BE2C (cell line): ENCODE measurements at places on chromosomes 1 and 21.
A peak's percentile ranks its signal among the peaks of the same experiment; 100 is the strongest.

DNA sequence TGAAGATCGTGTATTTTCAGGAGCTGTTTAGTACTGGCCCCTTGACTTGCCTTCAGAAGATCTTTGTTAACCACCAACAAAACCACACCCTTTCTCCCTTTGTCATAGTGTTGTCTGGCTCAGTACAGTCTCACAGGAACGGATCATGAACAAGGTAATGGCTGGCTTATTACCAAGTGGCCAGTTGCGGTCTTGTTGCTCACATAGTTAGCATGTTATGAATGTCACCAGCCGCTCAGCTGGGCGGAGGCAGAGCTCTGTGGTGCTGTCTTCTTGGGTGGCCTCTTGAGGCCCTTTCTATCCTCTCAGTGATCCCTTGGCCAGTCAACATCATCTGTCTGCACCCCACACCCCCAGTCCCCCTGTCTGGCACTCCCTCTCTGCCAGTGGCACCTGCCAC is 21.4 kb downstream of the CNIH3 start:
- no peak for DNase-seq

DNA sequence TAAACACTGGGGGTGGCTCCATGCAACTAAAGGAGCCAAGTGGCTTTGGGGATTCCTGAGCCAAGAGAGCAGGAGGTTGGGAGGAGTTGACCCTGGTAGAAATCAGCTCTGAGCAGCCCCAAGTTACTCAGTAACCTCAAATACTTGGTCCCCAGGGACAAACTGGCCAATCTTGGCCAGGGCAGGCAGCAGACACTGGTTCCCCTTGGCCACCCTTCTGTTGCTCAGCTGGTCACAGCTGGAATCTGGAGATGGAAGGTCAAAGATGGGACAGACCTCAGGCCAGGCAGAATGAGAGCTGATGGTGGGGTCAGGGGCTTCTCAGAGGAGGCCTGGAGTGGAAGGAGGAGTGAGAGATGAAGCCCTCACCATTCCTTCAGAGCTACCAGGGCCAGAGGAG is 3.3 kb upstream of the RHBG start:
- DNase-seq: no peak

DNA sequence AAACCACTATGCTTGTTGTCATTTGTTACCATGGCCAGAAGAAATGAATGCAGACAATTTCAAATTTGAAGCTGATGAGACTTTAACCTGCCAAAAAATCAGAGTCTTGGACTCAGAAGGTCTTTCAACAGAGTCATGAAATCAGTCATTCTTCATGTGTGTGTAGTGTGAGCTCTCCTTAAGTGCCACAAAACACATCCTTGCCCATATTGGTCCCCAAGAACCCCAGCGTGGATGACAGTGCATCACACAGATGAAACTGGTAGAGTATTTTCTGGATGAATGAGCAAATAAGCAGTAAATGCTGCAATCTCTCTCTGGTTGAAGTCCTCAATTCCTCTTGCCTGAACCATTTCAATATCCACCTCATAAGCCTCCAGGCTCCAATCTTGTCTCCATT is 28.7 kb upstream of the ETS2 start:
- no peak for DNase-seq

DNA sequence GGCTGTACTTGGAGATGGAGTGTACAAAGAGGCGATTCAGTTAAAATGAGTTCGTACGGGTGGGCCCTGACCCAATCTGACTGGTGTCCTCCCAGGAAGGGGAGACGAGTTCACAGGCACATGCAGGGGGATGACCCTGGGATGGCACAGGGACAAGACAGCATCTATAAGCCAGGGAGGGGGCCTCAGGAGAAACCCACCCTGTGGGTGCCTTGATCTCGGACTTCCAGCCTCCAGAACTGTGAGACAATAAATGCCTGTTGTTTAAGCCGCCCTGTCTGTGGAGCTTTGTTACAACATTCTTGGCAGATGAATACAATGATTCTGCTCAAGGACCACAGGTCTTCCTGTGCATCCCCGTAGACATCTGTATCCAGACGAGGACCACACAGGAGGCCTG is 14.6 kb upstream of the CLDN14 start:
- DNase-seq: no peak

DNA sequence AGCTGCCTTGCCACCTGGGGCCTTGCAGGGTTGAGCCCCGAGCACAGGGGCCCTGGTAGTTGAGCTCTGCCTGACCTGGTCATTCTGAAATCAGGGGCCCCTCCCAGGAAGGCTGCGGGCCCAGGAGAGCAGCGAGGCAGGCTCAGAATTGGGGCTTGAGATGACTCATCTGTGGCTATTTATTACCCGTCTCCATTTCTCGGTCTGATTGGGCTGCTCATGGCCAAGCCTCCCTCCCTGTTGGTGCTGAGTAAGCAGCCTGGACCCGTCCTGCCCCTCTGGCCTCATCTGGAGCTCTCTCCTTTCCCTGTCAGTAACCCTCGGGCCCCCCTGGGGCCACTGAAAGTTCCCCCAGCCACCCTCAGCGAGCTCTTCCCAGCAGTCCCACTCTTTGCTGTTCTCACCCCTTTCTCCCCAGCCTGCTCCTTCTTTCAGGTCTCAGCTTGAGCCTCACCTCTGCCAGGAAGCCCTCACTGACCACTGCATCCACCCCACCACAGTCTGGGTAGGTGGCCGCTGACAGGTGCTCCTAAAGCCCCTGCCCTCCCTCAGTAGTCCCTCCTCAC is 11.0 kb upstream of the TNFRSF8 start:
- no peak for DNase-seq

- DNase-seq: no peak
These were observed 120.2 kb downstream of the ACTL8 start for GRCh38 chr1:17875171-17875881.

GRCh38 chr1:160427625-160428024 is 27.3 kb downstream of the VANGL2 start:
- no peak for DNase-seq

- DNase-seq: no peak
These were observed 58.9 kb upstream of the POU2F1 start for GRCh38 chr1:167161762-167162161.

- no peak for DNase-seq
These were observed 61.2 kb downstream of the NRIP1 start for GRCh38 chr21:15003463-15004135.

DNA sequence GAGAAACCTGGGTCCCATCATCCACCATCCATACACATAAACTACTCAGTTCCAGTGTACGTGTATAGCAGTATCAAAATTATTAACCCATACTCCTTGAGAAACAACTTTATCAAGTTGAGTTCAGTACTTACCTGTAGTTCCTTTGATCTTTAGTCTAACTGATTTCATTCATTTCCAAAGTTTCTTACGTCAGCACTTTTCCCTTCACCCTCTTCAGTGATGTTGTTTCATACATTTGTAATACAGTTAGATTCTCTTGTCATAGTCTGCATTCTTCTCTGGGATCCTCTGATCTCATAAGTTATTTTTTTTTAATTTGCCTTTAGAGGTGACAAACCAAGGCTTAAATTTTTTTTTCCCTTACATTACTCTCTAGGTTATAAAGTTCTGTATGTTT is 143.2 kb downstream of the PIK3R3 start:
- no peak for DNase-seq

- DNase-seq: no peak
These were observed 11.8 kb upstream of the ATF3 start for GRCh38 chr1:212596798-212597197.

GRCh38 chr1:82503822-82504221 is 703.1 kb downstream of the ADGRL2 start:
- no peak for DNase-seq

GRCh38 chr1:48016515-48016914 is 19.3 kb upstream of the TRABD2B start:
- DNase-seq: no peak

GRCh38 chr1:175262621-175263020 is 70.0 kb upstream of the KIAA0040 start:
- DNase-seq: no peak

DNA sequence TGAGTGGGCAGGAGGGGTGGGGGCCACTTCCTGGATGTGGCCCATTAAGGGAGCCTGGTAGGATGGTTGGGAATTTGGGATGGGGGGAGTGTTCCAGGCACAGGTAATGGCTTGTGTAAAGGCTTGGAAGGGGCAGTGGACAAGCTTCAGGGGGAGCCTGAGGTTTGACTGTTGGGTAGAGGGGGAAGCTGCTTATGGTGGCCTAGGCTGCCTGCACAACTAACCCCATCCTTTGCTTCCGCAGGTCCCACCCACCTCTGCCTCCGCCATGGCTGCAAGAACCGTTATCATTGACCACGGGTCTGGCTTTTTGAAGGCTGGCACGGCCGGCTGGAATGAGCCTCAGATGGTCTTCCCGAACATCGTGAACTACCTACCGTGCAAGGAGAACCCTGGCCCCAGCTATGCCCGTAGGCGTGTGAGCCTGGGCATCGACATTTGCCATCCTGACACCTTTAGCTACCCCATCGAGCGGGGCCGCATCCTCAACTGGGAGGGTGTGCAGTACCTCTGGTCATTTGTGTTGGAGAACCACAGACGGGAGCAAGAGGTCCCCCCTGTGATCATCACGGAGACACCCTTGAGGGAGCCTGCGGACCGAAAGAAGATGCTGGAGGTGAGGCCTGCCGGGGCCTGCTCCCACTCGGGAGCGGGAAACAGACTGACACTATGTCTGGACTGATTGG is 67.8 kb downstream of the ACTL8 start:
- DNase-seq: no peak

- peak; percentile 44 for DNase-seq
These were observed 846.9 kb upstream of the ADAMTS5 start for GRCh38 chr21:27813750-27814149.

DNA sequence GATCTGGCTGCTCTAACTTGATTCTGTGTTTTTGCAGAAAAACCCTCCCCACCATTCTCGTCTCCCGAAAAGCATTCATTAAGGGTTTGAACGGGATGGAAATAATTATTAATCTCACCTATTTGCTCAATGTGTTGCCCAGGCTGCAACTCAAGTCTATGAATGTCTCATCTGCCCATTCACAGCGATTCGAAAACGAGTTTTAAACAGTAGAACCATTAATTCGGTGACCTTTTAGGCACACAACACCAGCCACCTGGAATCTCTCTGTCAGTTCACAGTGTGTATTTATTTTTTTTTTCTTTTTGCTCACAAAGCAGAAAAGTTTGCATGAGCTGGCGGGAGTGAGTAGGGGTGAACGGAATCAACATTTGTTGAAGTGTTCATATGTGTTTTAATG is 764.7 kb upstream of the TPTE start:
- DNase-seq: no peak

DNA sequence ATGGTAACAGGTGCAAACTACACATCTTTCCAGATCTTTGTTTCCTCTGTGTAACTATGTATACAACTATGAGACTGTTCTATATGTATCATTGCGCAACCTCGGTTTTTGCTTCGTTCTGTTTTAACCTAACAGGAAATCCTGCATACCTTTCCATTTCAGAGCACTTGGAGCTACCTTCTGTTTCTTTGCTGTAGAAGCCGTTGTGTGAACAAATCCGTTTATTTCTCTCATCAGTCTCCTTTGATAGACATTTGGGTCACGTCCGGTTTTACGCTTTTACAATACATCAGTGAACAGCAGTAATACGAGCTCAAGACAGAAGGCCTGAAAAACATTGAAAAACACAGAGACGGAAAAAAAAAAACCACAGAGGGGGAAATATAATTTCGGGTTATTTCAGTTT is 10.5 kb downstream of the ATP5IF1 start:
- no peak for DNase-seq

- no peak for DNase-seq
These were observed 8.5 kb upstream of the TSHB start for GRCh38 chr1:115021145-115021544.

DNA sequence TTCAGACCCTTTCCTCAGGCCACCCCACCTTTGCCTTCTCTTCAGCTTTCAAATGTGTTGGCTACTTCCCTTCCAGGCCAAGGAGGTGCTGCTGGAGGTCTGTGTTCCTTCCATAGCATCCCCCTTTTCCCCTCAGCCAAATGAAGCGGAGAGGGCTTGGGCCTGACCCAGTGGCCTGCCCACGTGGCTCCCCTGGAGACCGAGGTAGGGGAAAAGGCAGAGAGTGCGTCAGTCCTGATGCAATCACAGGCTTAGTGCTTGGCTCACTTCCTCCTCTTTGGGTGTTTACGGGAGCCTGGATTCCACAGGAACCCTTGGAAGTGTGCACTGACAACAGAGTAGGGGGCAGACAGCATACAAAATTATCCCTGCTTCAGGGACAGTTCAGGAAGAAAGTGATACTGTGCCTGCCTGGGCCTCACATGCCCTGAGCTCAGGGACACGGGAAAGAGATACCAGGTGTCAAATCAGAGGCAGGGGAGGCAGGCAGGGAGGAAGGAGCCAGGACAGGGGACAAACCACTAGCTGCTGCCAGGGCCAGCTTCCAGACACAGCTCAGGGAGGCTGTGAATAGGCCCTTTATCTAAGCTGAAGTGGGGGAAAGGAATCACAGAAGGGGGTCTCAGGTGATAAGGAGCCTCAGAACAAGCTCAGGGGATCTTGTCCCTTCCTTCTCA is 16.6 kb upstream of the PTP4A2 start:
- no peak for DNase-seq

GRCh38 chr1:243963571-243963970 is 87.5 kb upstream of the ZBTB18 start:
- no peak for DNase-seq

- no peak for DNase-seq
These were observed 44.1 kb downstream of the UMODL1 start for GRCh38 chr21:42115136-42115683.

- no peak for DNase-seq
These were observed 486 bp upstream of the DSTYK start for GRCh38 chr1:205211839-205212536.

GRCh38 chr1:26109229-26110164 is 2.1 kb upstream of the PDIK1L start:
- DNase-seq: no peak

GRCh38 chr1:1434131-1434823 is 1.2 kb upstream of the VWA1 start:
- peak; percentile 16 for DNase-seq

DNA sequence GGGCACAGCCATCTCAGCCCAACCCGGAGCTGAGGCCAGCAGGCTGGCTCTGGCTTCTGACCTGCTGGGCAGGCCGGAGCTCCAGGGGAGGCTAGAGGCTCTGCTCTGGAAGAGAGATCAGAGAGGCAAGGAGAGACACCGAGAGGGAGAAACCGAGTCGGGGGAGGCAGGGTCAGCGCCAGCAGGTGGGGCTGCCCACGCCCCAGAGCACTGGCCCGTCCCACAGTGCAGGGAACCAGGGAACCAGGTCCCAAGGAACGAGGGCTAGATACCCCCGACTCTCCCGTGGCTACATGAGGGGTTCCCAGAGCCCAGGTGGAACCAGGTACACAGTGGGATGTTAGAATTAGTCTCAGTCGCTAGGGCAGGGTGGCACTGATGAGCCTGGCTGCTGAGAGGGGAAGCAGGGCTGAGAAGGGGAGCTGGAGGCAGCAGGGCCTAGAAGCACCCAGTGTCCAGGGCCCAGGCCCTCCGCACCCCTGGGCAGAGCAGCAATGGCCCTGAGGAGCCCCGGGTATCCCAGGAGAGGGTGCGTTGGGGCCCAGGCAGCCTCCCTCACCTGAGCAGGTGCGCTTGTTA is 2.1 kb downstream of the MASP2 start:
- no peak for DNase-seq

- no peak for DNase-seq
These were observed 310.9 kb downstream of the NTNG1 start for GRCh38 chr1:107451715-107452114.

- peak; percentile 36 for DNase-seq
These were observed at the start of gene PRELP for GRCh38 chr1:203475012-203475981. TSS of gene PRELP (plus strand) at chr1:203475806. CDS start at chr1:203483185, 7,379 bp downstream.

- DNase-seq: no peak
These were observed 69.3 kb upstream of the BCAR3 start for GRCh38 chr1:93750955-93751354.

GRCh38 chr1:114203595-114204128 is 50.0 kb upstream of the SYT6 start:
- no peak for DNase-seq
